ENCODE measurements at places on chromosomes 11 and 22.

DNA sequence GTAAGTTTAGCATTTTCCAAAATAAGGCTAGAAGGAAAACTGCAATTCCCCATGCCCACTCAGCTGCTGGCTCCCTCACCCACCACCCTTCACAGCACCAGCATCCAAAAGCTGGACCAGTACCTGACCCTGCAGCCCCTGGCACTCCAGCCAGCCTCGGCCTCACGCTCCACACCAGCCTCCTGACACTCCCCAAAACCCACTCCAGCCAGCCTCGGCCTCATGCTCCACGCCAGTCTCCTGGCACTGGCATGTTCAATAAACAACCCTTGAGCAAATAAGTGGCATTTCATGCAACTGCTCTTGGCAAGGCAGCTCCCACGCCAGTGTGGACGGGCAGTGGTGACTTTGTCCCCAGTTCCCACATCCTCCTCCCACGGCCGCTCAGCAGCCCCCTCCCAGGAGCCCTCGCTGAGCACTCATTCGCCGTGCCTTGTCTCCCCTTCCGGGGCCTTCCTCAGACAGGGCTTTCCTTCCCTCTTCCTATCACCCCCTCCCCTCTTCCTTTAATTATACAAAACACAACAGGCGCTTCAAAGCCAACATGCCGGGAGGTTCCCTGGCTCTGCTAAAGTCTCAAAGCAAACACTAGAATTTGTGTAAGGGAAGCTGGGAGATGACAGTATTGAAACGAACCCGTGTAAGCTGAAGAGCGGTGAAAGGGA, 6.8 kb downstream of the TOLLIP start:
- DNase-seq: no peak

GRCh38 chr11:31433851-31434250, 64.2 kb downstream of the DNAJC24 start:
- DNase-seq: no peak

GRCh38 chr11:44960200-44960845, 9.6 kb upstream of the TP53I11 start:
- DNase-seq: no peak

- DNase-seq: no peak
These were observed 12.1 kb downstream of the YPEL4 start for GRCh38 chr11:57637626-57638004.

- DNase-seq: no peak
These were observed 371 bp downstream of the SMCO4 start for GRCh38 chr11:93542811-93543229.

DNA sequence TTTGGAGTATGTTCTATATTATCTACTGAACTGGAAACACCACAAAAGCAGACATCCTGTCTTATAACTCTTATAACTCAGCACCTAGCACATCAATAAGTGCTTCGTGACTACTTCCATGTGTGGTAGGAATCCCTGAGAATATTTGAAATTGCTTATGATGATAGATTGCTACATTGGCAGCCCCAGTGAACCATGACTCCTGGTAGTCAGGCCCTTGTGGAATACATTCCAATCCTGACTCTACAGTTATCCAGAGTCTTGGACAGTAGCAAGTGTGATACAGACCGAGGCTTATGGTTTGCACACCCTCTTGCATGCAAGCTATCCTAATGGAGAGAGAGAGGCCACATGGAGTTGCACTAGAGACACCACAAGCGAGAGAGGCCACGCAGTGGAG, 59.5 kb upstream of the PHF21A start:
- DNase-seq: no peak

DNA sequence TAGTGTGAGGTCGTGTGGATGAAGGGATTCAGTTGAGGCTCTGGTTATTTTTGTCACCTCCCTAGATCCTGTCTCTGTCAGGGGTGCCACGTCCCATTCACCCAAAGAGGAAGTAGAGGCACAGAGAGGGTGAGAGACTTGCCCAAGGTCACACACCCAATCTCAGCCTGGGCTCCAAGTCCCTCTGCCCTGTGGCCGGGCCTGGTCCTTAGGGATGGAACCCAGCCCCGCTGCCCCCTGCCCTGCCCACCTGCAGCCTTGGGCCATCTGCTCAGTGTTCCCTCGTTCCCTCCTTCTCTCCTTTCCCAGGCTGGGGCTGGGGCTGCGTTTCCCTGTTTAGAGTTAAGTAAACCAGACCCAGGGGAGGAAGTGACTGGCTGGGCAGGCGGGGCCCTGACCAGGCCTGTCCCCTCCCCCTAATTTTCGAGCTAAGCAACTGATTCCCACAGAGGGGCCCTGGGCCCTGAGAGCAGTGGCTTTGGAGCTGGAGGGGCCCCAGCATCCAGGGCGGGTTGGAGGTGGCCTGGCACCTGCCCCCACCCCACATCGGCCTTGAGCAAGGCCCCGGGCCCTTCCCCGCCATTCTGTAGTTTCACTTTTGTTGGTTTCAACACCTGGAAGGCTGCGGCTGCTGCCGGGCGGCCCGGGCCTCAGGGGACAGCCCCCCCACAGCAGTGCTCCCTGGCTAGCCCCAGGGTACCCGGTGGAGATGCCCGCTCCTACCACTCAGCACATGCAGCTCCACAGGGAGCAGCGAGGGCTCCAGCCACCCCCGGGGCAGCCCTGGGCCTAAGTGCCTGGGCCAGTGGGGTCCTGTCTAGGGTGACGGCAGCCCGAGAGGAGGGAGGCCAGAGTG, 1.5 kb downstream of the TCIRG1 start:
- DNase-seq: no peak

DNA sequence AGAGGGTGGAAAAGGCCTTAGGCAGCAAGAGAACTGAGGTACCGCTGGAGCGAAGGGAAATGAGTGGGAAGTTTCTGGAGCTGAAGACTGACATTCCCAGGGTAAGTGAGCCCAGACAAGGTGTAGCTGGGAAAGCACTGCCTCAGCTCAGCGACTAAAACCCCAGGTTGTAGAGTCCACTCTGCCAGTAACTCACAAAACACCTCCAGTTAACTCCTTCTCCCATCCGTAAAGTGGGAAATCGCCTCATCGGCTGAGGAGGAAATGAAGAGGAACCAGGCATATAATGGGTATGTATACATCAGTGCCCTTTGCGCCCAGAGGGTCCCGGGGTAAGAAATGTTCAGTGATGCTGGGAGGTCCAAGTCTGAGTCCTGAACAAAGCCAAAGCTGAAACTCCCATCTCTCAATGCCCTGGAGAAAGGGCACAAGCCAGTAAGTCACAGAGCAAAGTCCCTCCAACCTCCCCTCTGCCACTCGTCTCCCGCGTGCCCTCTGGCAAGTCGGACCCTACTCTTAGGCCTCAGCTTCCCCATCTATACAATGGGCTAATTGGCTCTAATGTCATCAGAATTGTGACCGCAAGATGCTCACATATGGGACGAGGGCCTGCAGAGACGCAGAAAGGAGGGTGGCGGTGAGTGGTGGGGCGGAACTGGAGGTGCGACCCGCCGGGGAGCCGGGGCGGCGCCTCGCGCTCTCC, 588 bp downstream of the VPS37C start:
- peak; percentile 8 for DNase-seq

DNA sequence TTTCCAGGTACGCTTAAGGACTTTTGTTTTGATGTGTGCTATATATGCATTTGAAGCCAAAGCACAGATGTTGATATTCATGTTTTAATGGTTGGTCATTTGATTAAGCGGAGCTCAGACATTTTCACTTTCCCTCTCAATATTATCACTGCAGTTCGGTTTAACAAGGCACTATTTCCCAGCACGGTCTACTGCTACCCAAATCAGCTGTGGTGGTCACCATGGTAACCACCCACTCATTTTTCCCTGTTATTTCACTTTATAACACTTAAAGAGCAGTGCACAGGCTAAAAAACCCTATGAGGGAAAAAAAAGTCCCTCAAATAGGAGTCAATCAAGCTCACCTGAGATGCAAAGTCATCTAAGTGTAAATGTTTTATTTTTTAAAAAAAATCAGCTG, 439.6 kb upstream of the CCDC90B start:
- DNase-seq: no peak

DNA sequence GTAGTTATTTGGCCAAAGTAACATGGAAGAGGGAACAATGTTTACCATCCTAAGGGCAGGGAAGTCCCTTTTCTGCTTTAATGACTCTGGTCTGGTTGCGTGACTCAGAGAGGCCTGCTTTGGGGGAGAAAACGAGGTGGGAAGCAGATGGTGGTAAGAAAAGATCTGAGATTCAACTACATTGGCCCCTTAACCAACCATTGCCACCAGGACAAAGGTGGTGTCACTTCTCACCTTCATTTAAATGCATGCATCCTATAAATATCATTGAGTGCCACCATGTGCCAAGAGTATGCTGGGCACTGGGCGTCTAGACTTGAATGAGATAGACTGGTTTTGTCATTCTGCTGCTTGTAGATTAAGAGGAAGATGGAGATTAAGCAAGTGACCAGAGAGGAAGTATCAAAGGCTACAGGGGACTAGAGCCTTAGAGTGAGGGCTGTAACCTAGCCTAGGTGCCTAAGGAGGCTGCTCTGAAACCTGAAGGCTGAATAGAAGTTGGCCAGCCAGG, 3.6 kb upstream of the SORL1 start:
- DNase-seq: no peak

- no peak for DNase-seq
These were observed 104.5 kb downstream of the CHST1 start for GRCh38 chr11:45560913-45561281.

DNA sequence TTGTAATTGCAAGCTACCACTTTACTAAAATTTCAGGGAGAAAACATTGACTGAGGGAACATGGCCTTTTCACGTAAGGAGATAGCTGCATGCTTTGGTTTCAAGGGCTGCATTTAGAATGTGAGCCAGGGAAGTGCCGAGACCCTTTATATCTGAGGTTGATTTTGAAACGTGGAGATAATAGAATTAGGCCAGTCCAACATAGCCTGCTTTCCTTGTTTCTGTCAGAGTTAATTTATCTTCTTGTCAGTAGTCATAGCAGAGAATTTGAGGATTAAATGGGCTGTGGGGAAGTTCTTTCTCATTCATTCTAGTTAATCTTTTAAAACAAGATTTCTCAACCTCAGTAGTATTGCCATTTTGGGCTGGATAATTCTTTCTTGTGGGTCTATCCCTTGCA, 12.2 kb downstream of the ALKBH3 start:
- DNase-seq: no peak

Data from caudate nucleus (tissue), 63 donors.